Mesenchymal stem cell (in vitro differentiated cells and primary cell): ENCODE measurements at places on chromosomes 11 and 22.
A peak's percentile ranks its signal among the peaks of the same experiment; 100 is the strongest.

- DNase-seq: peak; percentile 97
Measured at GRCh38 chr11:134120143-134120850, 51.4 kb downstream of the JAM3 start.

DNA sequence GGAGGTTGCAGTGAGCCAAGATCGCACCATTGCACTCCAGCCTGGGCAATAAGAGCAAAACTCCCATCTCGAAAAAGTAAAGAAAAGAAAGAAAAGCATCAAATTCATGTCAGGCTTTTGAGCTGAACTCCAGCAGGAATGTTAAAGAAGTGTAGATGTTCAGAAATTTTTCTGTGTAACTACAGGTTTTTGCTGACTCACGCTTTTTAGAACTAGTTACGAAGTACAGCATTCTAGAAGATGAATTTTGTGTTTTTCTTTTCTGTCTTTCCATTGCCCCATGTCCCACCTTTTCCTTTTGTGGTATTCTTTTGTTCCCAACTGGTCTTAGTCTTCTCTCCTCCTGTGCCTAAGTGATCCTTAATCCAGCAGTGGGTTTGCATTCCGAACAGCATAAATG, 56.0 kb upstream of the HORMAD2 start:
- DNase-seq: no peak

- peak; percentile 98 for DNase-seq
Measured at GRCh38 chr11:45872651-45873356, 12.6 kb upstream of the MAPK8IP1 start.

DNA sequence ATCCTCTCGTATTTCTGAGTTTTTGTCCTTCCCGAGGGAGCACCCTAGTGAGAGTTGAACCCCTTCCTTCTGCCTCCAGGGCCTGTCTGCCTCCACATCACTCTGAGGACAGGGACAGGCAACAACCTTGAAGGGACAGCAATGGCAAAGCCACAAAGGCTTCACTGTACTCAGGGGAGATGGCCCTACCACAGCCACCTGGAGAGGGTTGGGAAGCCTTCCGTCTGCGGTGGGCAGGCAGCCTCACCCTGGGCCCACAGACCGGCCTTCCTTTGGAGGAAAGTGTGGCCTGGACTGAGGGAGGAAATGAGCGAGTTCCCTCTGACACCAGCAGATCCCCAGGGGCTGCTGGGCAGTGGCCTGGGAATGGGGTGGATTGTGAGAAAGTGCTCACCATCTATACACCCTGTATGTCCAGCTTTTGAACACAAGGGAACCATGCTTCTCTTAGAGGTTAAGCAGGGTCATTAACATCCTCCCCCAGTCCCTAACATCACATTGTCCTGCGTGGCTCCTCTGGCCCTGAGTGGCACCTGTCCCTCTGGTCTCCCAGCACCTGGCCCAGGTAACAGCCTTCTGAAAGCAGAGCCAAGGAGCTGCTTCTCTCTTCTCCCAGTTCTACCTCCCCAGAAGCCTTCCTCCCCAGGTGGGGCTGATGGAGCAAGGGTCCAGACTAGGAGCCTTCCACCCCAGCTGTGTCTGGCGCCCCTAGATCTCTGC, 6.8 kb downstream of the SLC35C1 start:
- no peak for DNase-seq

DNA sequence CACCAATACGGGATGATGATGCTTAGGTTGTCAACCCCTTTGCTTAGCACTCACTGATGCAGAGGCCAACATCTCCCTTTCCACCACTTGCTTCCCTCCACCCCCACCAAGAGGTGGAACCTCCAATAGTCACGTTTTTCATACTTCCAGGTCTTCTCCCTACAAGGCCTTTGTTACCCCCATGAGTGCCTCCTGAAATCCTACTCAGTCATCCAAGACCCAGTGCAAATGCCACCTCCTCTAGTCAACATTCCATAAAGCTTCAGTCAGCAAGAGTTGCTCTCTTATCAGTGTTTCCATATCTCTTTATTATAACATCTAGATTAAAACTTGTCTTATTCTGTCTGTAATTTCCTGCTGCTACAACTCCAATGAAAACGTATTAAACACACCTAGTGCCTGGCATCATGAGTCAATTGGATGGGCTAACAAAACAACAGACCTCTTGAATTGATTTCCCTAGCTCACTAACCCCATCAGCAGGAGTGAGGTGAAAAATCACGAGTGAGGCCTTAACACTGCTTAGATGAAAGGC, 370.7 kb upstream of the CCDC90B start:
- no peak for DNase-seq
